ENCODE measurements at places on chromosomes 7 and 10.

DNA sequence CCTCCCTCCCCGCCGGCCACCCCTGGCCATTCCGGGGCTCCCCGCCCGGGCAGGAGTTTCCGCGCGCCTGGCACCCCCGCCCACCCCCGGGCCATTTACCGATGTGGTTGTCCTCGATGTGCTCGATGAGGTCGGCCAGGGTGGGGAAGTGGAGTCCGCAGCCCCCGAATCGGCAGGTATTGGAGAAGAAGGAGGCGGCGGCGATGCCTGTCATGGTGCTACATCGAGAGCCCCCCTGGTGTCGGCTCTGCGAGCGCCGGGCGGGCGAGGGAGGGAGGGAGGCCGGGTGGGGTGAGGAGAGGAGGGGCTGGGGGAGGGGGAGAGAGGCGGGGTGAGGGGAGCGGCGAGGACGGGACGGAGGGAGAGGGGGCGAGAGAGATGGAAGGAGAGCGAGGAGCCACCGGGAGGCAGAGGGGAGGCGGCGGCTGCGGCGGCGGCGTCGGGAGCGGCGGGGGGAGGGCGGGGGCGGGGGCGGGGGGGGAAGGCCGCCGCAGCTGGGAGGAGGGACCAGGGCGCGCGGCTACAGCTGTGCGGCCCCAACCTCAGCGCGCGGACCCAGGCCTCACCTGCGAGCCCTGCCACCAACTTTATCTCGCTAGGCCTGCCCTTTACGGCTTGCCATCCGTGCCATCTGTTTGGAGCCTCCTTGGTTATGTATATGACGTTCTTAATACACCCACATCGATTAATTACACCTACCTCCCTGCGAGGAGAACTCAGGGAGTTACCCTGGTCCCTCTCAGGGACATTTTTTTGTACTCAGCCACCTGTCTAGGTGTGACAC lies at the start of gene JAZF1:
Gene JAZF1, minus strand, starts transcription at position 432 of the 784 bp plus-strand sequence.
- DNase-seq: peak; percentile 15

GRCh38 chr7:51013861-51014511 lies 231.3 kb upstream of the GRB10 start:
- no peak for DNase-seq

GRCh38 chr10:70068925-70069324 lies 16.3 kb downstream of the MACROH2A2 start:
- DNase-seq: no peak

DNA sequence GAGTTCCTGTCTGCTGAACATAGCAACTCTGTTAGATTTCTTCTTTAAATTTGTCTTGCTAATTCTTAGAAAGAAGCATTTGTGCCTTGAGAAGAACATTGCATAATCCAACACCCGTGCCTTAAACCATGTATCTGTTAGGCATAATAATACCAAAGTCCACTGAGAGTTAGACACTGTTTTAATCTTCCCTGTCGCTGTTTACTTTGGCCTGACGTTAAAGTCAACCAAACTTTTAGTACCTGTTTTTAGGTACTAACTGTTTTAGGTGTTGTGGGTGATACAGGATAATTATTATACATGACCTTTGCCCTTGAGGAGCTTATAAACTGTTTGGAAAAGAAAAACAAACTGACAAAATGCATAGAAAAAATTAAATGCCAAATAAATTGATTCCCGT lies 43.6 kb downstream of the KLHDC10 start:
- DNase-seq: no peak

GRCh38 chr7:81604075-81604807 lies 165.6 kb downstream of the HGF start:
- DNase-seq: no peak
